NCI-H1417 treated with DMSO at 0.1 percent for 48 hours (cell line): ENCODE measurements at places on chromosomes 5 and 9.

DNA sequence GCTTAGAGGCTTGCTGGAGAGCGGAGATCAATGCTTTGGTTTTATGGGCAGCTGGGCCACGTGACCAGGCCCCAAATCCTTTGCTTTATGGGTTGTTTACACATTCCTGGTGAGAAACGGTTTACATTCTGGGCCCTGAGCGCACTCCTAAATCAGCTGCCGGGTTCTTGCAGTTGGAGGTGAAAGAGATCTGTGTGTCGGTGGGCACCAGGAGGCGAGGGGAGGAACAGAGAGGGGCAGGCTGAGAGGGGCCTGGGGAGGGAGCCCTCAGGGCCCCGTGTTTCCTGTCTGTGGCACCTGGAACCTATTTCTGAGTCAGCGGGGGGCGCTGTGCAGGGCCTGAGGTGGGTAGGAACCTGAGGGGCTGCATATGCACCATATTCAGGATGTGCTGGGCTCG, 63.5 kb upstream of the HAND1 start:
- no peak for DNase-seq

GRCh38 chr9:98380065-98380681, 124.7 kb upstream of the TBC1D2 start:
- no peak for DNase-seq

- DNase-seq, result no peak
These were observed 25.1 kb upstream of the LPCAT1 start for GRCh38 chr5:1548702-1549474.

- no peak for DNase-seq
These were observed 46.6 kb downstream of the SLC12A7 start for GRCh38 chr5:1065143-1065750.

DNA sequence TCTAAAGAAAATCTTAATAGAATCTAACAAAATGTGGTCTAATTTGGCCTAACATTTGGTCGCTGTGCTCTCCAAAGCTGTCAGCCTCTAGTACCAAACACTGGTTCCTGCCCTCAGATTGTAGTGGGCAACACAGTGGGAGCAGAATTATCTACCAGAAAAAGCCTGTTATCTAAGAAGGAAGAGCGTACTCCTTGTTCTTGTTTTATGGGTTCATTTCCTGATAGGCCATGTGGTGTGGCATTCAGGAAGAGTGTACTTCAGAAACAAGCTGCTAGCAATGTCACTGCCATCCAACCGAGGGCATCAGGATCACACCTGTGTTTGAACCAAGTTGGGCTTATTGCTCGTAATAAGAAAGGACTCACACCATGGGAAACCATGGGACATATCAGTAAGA, 487.9 kb upstream of the DAP start:
- DNase-seq, result no peak

GRCh38 chr9:109699019-109699418, 81.0 kb upstream of the PALM2AKAP2 start:
- no peak for DNase-seq

DNA sequence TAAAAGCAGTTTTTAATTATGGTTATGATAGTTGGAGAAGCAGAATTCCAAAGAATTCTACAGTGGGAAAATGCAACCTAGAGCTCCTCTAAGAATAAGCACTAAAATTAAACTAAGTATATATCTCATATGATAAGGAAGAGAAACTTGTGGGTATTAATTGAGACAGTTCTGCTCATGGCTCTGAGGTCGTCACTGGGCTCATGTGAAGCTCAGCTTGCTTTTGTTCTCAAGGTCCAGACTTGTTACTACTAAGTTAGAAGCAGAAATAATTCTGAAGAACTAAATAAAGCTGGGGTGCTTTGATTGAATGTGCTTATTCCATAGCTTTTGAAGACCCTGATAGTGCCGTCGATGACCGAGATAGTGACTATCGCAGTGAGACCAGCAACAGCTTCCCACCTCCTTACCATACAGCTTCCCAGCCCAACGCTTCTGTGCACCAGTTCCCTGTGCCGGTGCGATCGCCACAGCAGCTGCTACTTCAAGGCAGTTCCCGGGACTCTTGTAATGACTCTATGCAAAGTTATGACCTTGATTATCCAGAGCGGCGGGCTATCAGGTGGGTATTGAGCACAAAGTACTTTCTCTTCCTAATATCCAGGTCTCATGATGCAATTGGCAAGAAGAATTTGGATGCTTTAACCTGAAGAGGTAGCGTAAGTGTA, 133.7 kb downstream of the UNC13B start:
- DNase-seq, result no peak

GRCh38 chr5:69042915-69043654, 50.7 kb upstream of the SLC30A5 start:
- peak; percentile 25 for DNase-seq

DNA sequence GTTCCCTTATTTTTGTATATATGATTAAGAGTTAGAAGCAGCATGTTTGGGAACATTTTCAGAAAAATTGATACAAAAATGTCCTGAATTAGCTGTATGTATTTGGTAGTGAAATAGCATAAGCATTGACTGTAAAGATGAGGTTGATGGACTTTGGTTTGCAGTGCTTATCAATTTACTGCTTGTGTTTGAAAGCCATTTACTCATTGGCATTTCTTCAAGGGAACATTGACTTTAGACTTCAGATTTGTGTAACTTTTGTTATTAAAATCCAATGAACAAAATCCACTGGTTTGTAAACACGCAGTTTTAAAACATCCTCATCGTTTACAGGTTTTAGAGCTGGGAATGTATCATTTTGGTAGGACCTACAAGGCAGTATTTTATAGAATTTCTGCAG, 61.3 kb downstream of the KDM4C start:
- DNase-seq, result no peak

- no peak for DNase-seq
These were observed 34.8 kb upstream of the IFNK start for GRCh38 chr9:27489087-27489876.

DNA sequence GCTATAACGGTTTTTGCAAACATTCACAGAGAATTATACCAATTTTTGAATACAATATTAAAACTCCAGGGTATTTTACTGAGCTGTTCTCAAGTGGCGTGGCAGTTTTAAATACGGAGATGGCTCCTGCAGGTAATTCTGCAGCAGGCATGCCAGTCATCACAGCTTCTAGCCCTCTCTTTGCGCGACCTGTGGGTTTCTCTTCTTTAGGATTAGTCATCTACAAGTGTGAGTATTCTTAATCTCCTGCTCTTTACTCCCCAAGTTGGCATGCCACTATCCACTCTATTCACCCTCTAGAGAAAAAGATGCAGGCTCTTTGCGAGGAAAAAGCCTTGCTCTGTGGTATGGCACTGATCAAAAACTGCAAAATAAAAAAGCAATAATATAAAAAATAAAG, 43.9 kb downstream of the ANKRD31 start:
- no peak for DNase-seq

DNA sequence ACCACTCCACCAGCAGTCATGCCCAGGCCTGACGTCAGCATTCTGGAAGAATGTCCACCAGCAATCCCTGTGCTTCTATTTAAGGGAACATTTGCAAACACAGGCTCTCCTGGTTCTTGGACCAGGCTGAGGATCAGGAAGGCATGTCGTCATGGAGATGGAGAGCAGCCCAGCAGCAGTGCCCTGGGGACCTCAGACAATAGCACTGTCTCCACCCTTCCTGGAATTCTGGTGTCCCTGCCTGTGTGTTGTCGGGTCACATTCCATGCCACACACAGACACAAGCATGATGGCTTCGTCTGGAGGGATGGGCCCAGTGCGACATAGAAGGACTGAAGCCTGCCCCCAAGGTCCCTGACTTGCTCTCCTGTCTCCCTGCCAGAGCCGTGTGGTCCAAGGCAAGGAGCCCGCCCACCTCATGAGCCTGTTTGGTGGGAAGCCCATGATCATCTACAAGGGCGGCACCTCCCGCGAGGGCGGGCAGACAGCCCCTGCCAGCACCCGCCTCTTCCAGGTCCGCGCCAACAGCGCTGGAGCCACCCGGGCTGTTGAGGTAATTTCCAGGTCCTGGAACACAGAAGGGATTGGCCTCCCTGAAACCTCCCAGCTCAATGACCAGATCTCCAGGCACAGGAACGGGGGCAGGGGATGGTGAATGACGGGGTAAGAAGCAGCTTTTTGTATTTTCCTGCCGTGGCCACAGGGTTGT, 43.8 kb downstream of the STOM start:
- no peak for DNase-seq

GRCh38 chr5:35626108-35626507, 8.4 kb downstream of the SPEF2 start:
- no peak for DNase-seq

DNA sequence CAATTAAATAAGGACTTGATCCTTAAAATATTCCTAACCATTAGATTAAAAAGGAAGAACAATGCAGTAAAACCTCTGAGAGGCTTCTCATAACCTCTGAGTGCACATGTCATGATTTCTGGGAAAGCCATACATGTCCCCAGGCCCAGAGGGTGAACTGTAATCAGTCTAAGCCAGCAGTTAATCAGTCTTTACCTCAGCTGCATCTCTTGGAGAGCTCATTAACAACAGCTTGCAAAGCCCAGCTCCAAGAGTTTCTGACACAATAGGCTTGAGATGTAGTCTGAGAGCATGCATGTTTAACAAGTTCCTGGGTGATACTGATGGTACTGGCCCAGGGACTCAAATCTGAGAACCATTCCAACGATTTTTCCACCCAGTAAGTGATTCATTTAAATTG, 392.1 kb downstream of the DNAH5 start:
- no peak for DNase-seq
